Placental epithelial cell (primary cell): ENCODE measurements at places on chromosomes 2 and 18. TPM values are rescaled to one million over a fixed set of nuclear protein-coding genes. Genes with fewer than 3 reads are reported as not detected.

Gene PFN4
- total RNA-seq: 2.4 TPM in 2 replicates

Gene TTC21B
- 17.1 and 32.2 TPM in 2 replicates for total RNA-seq

Gene EPB41L3
- total RNA-seq: 89.9 and 122 TPM in 2 replicates

Gene FAM237A
- total RNA-seq: not detected in 2 replicates

Gene ABCB6
- total RNA-seq: 16.1 and 38.0 TPM in 2 replicates

Gene SP5
- total RNA-seq: not detected in 2 replicates

Gene ZBTB7C
- 1.2 TPM in 1 of 2 replicates, not detected in the other for total RNA-seq

Gene LCT
- under 0.01 TPM in 1 of 2 replicates, not detected in the other for total RNA-seq

Gene PMAIP1
- 0.79 and 1.5 TPM in 2 replicates for total RNA-seq

Gene TUBA3E
- total RNA-seq: 0.22 and 0.39 TPM in 2 replicates

Gene LYG2
- not detected in 2 replicates for total RNA-seq

Gene LYG1
- total RNA-seq: 0.79 TPM in 1 of 2 replicates, not detected in the other

Gene ERFE
- not detected in 2 replicates for total RNA-seq

Gene CCBE1
- under 0.01 and 0.11 TPM in 2 replicates for total RNA-seq

Gene ABCB11
- total RNA-seq: under 0.01 TPM in 1 of 2 replicates, not detected in the other

Gene MYL1
- not detected in 2 replicates for total RNA-seq

Gene TRABD2A
- total RNA-seq: 0.54 and 2.4 TPM in 2 replicates

Gene FAM124B
- not detected in 2 replicates for total RNA-seq

Gene COL4A3
- 0.39 and 0.43 TPM in 2 replicates for total RNA-seq

Gene EN1
- not detected in 2 replicates for total RNA-seq

Gene RAB17
- under 0.01 and 1.3 TPM in 2 replicates for total RNA-seq

Gene CFC1
- total RNA-seq: not detected in 2 replicates

Gene CRYGD
- not detected in 2 replicates for total RNA-seq

Gene ABCG8
- total RNA-seq: not detected in 2 replicates

Gene ALPG
- total RNA-seq: under 0.01 TPM in 1 of 2 replicates, not detected in the other

Gene TTR
- 0.39 TPM in 1 of 2 replicates, not detected in the other for total RNA-seq

Gene TLX2
- total RNA-seq: not detected in 2 replicates

Gene B3GNT7
- 0.65 and 1.2 TPM in 2 replicates for total RNA-seq

Gene DPP10
- 0.11 TPM in 1 of 2 replicates, not detected in the other for total RNA-seq

Gene ERMN
- total RNA-seq: not detected in 2 replicates

Gene SP9
- not detected in 2 replicates for total RNA-seq

Gene NEB
- total RNA-seq: 0.54 and 2.7 TPM in 2 replicates

Gene GREB1L
- 105 and 115 TPM in 2 replicates for total RNA-seq

Gene LPIN1
- total RNA-seq: 24.7 and 27.8 TPM in 2 replicates

Gene UCN
- 0.22 and 2.0 TPM in 2 replicates for total RNA-seq

Gene SLC23A3
- total RNA-seq: 0.54 and 2.0 TPM in 2 replicates

Gene CHAC2
- 1.6 TPM in 1 of 2 replicates, not detected in the other for total RNA-seq

Gene GREB1
- under 0.01 and 0.22 TPM in 2 replicates for total RNA-seq

Gene CDH19
- total RNA-seq: not detected in 2 replicates

Gene SOX11
- 5.9 and 8.2 TPM in 2 replicates for total RNA-seq

Gene SNTG2
- 1.2 TPM in 1 of 2 replicates, not detected in the other for total RNA-seq

Gene SNRPD1
- total RNA-seq: 5.9 and 6.3 TPM in 2 replicates

Gene ZDBF2
- total RNA-seq: 6.5 and 7.5 TPM in 2 replicates

Gene RAPGEF4
- 1.3 and 2.0 TPM in 2 replicates for total RNA-seq

Gene CHPF
- 276 and 392 TPM in 2 replicates for total RNA-seq

Gene APLF
- total RNA-seq: 2.8 and 4.3 TPM in 2 replicates

Gene ZSWIM2
- total RNA-seq: not detected in 2 replicates
